Activated CD4-positive, alpha-beta T cell treated with anti-CD3 and anti-CD28 coated beads, Interleukin-2, amount 10 ng/mL, durations not matched to agents 24 days and 14 days (primary cell): ENCODE measurements at places on chromosomes 1 and 21.

DNA sequence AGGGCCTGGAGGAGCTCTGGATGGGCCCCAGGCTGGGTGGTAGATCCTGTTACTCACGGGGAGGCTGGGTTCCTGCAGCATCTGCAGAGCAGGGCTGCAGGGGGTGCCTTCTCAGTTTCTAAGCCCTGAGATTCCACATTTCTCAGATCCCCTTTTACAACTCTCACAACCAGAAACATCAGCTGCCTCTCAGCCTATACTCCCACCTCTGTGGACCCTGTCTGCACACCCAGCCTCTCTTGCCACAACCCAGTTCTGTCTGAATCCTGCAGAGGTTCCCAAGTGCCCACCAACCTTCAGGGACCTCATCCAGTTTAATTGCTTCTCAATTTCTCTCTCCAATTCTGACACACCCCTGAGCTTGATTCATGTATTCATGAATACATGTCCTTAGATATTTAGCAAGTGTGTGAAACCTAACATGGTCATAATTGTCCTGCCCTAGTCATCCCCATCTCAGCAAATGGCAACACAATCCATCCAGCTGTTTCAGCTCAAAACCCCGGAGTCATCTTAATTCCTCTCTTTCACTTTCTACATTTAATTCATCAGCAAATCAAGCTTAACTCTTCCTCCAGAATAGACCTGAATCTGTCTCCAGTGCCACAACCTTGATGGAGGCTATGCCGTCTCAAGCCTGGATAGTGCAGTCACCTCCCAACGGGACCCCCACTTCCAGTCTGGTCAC, 57.0 kb upstream of the NEK2 start:
- no peak overlapping the region for H3K4me3 ChIP-seq
- no peaks in the 10 kb centered on the region for H3K36me3 ChIP-seq
- H3K27me3 ChIP-seq = peaks cover 2% of the 10 kb centered on the region
- DNase-seq = no peak
- no peak overlapping the region for H3K27ac ChIP-seq

DNA sequence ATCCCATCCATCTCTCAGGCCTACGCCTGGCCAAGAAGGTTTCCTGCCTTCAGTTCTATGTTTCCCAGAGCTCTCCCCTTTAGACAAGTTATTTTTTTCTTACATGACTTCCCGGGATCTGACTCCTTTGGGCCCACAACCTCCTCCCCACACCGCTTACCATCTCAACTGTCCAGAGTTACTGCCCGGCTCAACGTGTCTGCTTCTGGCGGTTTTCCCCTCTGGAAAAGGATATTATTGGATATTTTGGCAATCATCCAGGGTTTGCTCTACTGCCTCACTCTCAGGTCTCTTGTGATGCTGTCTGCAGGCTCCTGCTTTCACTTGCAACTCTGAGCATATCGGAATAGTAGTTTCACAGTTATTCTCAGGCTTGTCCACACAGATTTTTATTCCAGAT, 318.2 kb upstream of the CAMK1G start:
- no peak overlapping the region for H3K27ac ChIP-seq
- no peaks in the 10 kb centered on the region for H3K27me3 ChIP-seq
- H3K4me3 ChIP-seq = no peak overlapping the region
- no peaks in the 10 kb centered on the region for H3K36me3 ChIP-seq

- H3K4me1 ChIP-seq = no peaks in the 10 kb centered on the region
- H3K27me3 ChIP-seq = no peaks in the 10 kb centered on the region
- no peak overlapping the region for H3K27ac ChIP-seq
- no peak for DNase-seq
- H3K36me3 ChIP-seq = no peaks in the 10 kb centered on the region
Measured at GRCh38 chr1:189657715-189658114, 819.9 kb downstream of the BRINP3 start.

DNA sequence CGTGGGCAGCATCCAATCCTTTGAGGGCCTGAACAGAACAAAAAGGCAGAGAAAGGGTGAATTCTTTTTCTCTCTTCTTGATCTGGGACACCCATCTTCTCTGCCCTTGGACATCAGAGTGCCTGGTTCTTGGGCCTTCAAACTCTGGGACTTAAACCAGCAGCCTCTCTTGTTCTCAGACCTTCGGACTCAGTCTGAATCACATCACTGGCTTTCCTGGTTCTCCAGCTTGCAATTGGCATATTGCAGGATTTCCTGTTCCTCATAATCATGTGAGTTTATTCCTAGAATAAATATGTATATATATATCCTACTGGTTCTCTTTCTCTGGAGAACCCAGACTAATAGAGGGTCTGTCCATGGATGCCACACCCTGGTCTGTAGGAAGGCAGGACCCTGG, 16.3 kb upstream of the TENT5C start:
- H3K4me3 ChIP-seq = no peak overlapping the region
- DNase-seq = no peak
- H3K36me3 ChIP-seq = no peaks in the 10 kb centered on the region
- H3K27me3 ChIP-seq = peaks cover 20% of the 10 kb centered on the region

DNA sequence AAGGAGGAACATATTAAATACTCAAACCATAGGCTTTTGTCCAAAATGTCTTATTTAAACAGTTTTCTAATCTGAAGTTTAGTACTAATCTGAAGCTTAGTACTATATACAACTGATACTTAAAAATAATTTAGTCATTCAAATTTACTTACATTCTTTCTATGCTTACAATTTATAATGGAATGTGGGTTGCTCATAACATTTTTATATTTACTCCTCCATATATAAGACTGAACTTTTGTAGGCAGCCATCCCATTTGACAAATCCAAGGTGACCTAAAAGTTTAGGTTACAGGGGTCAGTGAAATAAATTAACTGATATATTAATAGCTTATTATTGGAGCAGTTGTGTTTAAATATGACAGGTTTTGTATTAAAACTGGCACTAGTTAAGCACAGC, 570.6 kb downstream of the DPYD start:
- peaks cover 5% of the 10 kb centered on the region for H3K4me1 ChIP-seq
- no peak overlapping the region for H3K27ac ChIP-seq
- DNase-seq = no peak
- no peaks in the 10 kb centered on the region for H3K27me3 ChIP-seq

DNA sequence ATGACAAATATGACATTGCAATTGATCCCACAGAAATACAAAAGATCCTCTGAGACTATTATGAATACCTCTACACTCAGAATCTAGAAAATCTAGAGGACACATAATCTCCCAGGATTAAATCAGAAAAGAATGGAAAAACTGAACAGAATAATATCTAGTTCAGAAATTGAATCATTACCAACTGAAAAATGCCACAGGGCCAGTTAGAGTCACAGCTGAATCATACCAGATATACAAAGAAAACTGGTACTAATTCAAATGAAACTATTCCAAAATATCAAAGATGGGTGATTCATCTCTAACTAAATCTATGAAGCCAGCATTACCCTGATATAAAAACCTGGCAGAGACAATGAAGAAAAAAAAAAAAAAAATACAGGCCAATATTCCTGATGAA, 149.3 kb downstream of the BRINP3 start:
- no peak overlapping the region for H3K27ac ChIP-seq
- no peaks in the 10 kb centered on the region for H3K4me1 ChIP-seq
- no peaks in the 10 kb centered on the region for H3K36me3 ChIP-seq
- H3K4me3 ChIP-seq = no peak overlapping the region
- no peaks in the 10 kb centered on the region for H3K27me3 ChIP-seq
- DNase-seq = no peak

DNA sequence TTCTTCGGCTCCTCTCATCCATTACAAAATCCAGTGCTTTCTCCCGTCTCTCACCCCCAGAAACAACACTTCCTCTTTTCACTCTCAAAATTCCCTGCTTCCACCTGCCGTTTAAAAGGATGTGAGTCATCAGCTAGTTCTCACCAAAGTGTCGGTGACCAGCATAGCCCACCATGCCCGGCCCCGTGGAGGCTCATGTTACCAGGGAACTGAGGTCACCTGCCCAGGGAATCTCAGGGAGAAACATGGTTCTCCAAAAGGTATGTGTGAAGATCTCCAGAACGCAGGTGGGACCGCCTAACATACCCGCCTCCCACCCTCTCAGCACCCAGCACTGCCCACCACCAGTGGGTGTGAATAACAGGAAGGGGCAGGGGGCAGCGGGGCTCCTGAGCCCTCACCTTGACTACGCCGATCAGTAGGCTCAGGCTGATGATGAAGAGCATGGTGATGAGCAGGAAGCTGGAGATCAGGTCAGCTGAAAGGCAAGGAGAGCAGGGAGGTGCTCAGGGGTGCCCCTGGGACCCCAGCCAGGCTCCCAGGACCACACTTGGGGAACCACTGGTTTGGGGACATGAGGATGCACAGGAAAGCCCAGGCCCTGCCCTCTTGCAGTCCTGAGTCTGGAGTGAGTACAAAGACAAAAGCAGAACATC, 16.2 kb downstream of the LAPTM5 start:
- H3K4me1 ChIP-seq = peaks cover 73% of the 10 kb centered on the region
- no peak for DNase-seq
- H3K36me3 ChIP-seq = peaks cover 59% of the 10 kb centered on the region
- peak overlapping the region; percentile 70 for H3K27ac ChIP-seq

GRCh38 chr1:43329995-43330751, 7.4 kb upstream of the MPL start:
- DNase-seq = peak; percentile 78
- H3K4me1 ChIP-seq = peaks cover 23% of the 10 kb centered on the region

DNA sequence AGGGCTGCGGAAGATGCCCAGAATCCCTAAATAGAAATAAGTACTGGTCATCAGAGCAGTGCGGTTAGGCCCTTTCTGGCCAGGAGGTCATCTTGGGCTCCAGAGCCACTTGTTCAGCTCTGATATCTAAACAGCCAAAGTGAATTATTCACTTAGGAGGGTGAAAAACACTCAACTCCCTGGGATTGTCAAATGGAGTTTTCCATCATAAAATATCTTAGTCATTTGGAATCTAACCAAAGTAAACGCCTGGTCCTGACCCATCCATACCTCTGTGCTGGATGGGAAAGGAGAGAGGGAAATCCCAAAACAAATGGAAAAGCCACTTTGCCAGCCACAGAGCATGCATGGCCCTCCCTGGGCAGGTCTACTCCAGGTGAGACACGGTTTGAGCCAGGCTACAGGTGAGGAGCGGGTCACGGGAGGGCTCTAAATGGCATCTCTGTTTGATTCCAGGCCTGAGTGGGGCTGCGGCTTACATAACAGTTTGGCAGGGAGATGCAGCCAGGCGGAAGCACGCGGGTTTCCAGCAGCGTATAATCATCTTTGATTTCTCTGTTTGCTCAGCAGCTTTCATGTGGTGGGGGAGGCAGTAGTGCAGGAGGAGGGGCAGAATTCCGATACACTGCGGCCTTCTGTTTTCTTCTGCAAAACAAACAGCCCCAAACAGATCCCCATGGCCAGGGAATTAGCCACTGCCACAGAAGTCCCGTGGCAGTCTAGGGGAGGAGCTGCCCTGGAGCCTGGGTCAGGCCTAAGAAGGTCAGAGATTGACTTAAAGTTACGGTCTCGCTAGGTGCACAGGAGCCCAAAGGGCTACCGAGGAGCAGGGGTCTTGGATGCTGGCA, 59.1 kb upstream of the ZNF648 start:
- H3K27ac ChIP-seq = no peak overlapping the region
- H3K36me3 ChIP-seq = no peaks in the 10 kb centered on the region
- H3K4me1 ChIP-seq = no peaks in the 10 kb centered on the region
- DNase-seq = no peak

GRCh38 chr1:167526667-167527383, 8.5 kb upstream of the CD247 start:
- no peak overlapping the region for H3K27ac ChIP-seq
- H3K36me3 ChIP-seq = no peaks in the 10 kb centered on the region
- H3K27me3 ChIP-seq = peaks cover 20% of the 10 kb centered on the region
- H3K4me1 ChIP-seq = peaks cover 7% of the 10 kb centered on the region

- H3K4me3 ChIP-seq = no peak overlapping the region
- DNase-seq = no peak
- no peaks in the 10 kb centered on the region for H3K36me3 ChIP-seq
- no peak overlapping the region for H3K27ac ChIP-seq
Measured at GRCh38 chr1:56572334-56573050, 6.9 kb downstream of the PLPP3 start.

DNA sequence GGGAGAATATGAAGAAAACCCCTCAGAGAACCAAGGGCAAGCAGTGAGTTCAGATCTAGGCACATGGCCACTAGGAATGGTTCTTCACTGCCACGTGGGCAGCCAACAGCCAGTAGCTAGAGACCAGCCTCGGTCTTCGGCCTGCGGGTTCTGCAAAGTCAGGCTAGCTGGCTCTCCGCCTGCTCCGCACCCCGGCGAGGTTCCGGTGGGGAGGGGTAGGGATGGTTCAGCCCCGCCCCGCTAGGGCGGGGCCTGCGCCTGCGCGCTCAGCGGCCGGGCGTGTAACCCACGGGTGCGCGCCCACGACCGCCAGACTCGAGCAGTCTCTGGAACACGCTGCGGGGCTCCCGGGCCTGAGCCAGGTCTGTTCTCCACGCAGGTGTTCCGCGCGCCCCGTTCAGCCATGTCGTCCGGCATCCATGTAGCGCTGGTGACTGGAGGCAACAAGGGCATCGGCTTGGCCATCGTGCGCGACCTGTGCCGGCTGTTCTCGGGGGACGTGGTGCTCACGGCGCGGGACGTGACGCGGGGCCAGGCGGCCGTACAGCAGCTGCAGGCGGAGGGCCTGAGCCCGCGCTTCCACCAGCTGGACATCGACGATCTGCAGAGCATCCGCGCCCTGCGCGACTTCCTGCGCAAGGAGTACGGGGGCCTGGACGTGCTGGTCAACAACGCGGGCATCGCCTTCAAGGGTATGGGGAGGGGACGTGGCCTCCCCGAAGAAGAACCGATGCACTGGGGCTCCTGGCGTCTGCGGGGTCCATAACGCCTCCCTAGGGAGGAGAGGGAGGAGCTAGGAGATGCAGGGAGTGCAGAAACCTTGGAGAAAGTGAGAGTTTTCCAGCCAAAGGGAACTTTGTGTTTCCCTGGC, at the start of gene CBR1:
TSS of gene CBR1 (plus strand) at position 312 of the 871 bp plus-strand sequence. CDS start at position 404, 92 bp downstream.
- peak within 1 kb of the TSS; percentile 87 for H3K27ac ChIP-seq
- no peaks in the 10 kb centered on the region for H3K27me3 ChIP-seq
- peaks cover 34% of the 10 kb centered on the region for H3K4me1 ChIP-seq

GRCh38 chr1:19377812-19378718, 65.9 kb downstream of the SLC66A1 start:
- no peak overlapping the region for H3K4me3 ChIP-seq
- no peaks in the 10 kb centered on the region for H3K27me3 ChIP-seq
- peaks cover 50% of the 10 kb centered on the region for H3K36me3 ChIP-seq
- peaks cover 14% of the 10 kb centered on the region for H3K4me1 ChIP-seq

DNA sequence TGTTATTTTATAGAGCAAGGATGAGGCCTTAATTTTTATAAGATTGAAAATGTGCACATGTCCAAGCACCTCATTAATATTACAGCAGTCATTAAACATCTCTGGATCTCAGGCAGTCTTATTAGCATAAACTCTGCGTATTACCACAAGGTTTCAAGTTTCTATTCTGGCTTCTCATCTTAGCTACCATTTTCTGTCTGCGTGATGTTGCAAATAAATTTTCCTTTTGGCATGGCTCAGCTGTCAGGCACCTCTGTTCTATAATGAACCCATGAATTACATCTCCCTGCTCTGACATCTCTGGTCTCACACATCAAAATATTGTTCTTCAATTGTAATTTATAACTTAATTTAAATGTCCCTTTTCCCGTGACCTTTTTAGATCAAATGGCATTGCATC, 156.5 kb downstream of the SLC45A1 start:
- H3K4me3 ChIP-seq = no peak overlapping the region
- H3K27me3 ChIP-seq = no peaks in the 10 kb centered on the region
- no peak for DNase-seq
